Activated CD4-positive, alpha-beta memory T cell treated with anti-CD3 and anti-CD28 coated beads, Interleukin-2, amount 10 ng/mL, durations not matched to agents 7 days and 5 days (primary cell): ENCODE measurements at places on chromosomes 1 and 21. TPM values are rescaled to one million over a fixed set of nuclear protein-coding genes. Genes with fewer than 3 reads are reported as not detected.

The KRTAP7-1 gene
- not detected for total RNA-seq

The TRPM2 gene
- 13.7 TPM for total RNA-seq

The COL11A1 gene
- total RNA-seq: not detected

The HFM1 gene
- total RNA-seq: not detected

DNA sequence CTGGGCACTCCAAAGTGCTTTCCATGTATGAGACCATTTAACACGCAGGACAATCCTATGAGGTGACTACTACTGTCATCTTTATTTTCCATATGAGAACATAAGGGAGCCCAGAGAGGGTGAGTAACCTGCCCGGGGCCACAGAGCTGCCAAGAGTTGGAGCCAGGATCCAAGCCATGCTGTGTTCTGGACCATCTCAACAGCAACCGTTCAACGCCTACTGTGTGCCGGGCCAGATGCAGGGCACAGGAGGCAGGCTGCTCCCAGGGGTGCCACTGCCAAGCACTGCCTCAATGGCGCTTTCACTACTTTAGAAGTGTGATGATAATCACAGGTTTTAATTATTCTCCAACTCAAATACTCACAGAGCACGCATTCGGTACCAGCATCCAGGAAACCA lies 3.8 kb downstream of the ALDH4A1 start:
- no peak overlapping the region for H3K27ac ChIP-seq
- DNase-seq: no peak
- H3K4me1 ChIP-seq: peaks cover 26% of the 10 kb centered on the region
- no peak overlapping the region for H3K4me3 ChIP-seq
- no peaks in the 10 kb centered on the region for H3K36me3 ChIP-seq

GRCh38 chr1:176444286-176444685 lies 18.7 kb upstream of the PAPPA2 start:
- H3K27ac ChIP-seq: no peak overlapping the region
- H3K4me3 ChIP-seq: no peak overlapping the region
- no peak for DNase-seq
- H3K27me3 ChIP-seq: no peaks in the 10 kb centered on the region
- no peaks in the 10 kb centered on the region for H3K36me3 ChIP-seq
- no peaks in the 10 kb centered on the region for H3K4me1 ChIP-seq

DNA sequence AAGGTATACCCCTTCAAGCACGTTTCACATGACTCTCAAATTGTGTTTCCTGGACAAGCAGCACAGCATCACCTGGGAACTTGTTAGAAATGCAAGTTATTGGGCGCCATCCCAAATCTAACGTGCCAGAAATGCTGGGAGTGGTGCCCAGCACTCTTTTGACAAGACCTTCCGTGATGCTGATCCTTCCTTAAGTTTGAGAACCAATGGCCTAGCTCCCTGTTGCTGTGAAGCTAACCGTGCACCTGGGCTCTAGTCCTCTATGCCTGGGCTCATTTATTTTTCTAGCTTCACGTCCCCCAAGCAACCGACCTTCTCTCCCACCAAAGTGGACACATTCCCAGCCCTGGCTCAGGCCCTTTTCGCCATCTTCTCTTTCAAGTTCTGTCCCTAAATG lies 4.3 kb downstream of the BEST4 start:
- H3K36me3 ChIP-seq: peaks cover 38% of the 10 kb centered on the region
- peak overlapping the region; percentile 61 for H3K27ac ChIP-seq
- H3K4me1 ChIP-seq: peaks cover 51% of the 10 kb centered on the region
- peak overlapping the region; percentile 59 for H3K4me3 ChIP-seq

GRCh38 chr1:155093911-155094621 lies 15.4 kb downstream of the EFNA3 start:
- peaks cover 5% of the 10 kb centered on the region for H3K4me1 ChIP-seq
- H3K36me3 ChIP-seq: no peaks in the 10 kb centered on the region
- no peak overlapping the region for H3K4me3 ChIP-seq

GRCh38 chr1:229217716-229218115 lies 53.2 kb upstream of the RAB4A start:
- no peak for DNase-seq
- no peak overlapping the region for H3K4me3 ChIP-seq
- no peaks in the 10 kb centered on the region for H3K36me3 ChIP-seq

GRCh38 chr1:9314111-9314510 lies 21.4 kb downstream of the SPSB1 start:
- H3K4me1 ChIP-seq: peaks cover 50% of the 10 kb centered on the region
- H3K27ac ChIP-seq: peak overlapping the region; percentile 84
- no peak for DNase-seq
- no peak overlapping the region for H3K4me3 ChIP-seq
- peaks cover 4% of the 10 kb centered on the region for H3K36me3 ChIP-seq
- H3K27me3 ChIP-seq: no peaks in the 10 kb centered on the region

GRCh38 chr1:155091071-155092051 lies 12.7 kb downstream of the EFNA3 start:
- peak; percentile 81 for DNase-seq
- H3K27ac ChIP-seq: no peak overlapping the region
- peaks cover 9% of the 10 kb centered on the region for H3K4me1 ChIP-seq
- H3K36me3 ChIP-seq: no peaks in the 10 kb centered on the region
- H3K4me3 ChIP-seq: no peak overlapping the region

- DNase-seq: no peak
- no peak overlapping the region for H3K27ac ChIP-seq
- peaks cover 6% of the 10 kb centered on the region for H3K36me3 ChIP-seq
- H3K4me1 ChIP-seq: peaks cover 4% of the 10 kb centered on the region
- H3K27me3 ChIP-seq: peaks cover 2% of the 10 kb centered on the region
Measured at GRCh38 chr1:101102426-101103156, 77.0 kb upstream of the DPH5 start.

DNA sequence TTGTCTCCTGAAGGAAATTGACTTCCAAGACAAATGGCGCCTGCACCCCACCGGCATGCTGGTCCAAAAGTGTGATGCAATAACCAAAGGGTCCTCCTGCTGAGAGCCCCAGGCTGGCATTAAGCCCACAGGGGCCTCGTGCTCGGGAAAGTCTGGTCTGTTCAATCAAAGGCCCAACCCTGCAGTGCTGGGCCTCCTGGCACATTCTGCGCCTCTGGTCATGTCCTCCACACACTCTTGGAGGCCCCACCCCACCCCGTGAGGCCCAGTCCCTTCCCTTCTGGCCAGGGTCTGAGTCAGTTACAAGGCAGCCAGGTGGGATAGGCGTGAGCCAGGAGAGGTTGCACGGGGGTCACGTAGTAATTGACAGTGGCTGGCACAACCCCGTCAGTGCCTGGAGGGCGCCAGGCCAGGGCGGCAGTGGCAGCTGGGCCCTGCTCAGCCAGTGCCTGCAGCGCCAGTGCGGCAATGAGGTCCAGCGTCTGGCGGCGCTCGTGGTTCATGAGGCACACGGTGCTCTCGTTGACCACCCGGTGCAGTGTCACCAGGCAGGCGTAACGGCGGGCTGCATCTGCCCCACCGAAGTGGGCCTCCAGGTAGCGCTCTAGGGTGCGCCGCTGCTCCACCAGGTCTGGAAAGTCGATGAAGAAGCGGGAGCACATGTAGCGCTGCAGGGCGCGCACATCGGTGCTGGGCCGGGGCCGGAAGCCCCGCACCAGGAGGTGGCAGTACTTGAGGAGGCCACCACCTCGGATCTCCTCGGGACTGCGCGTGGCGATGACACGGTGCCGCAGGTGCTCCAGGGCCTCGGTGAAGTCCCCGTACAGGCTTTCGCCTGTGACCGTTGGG lies 6.8 kb downstream of the TENT5B start:
- H3K4me1 ChIP-seq: peaks cover 3% of the 10 kb centered on the region
- no peak overlapping the region for H3K4me3 ChIP-seq
- no peak for DNase-seq
- no peaks in the 10 kb centered on the region for H3K36me3 ChIP-seq
- H3K27me3 ChIP-seq: peaks cover 13% of the 10 kb centered on the region

DNA sequence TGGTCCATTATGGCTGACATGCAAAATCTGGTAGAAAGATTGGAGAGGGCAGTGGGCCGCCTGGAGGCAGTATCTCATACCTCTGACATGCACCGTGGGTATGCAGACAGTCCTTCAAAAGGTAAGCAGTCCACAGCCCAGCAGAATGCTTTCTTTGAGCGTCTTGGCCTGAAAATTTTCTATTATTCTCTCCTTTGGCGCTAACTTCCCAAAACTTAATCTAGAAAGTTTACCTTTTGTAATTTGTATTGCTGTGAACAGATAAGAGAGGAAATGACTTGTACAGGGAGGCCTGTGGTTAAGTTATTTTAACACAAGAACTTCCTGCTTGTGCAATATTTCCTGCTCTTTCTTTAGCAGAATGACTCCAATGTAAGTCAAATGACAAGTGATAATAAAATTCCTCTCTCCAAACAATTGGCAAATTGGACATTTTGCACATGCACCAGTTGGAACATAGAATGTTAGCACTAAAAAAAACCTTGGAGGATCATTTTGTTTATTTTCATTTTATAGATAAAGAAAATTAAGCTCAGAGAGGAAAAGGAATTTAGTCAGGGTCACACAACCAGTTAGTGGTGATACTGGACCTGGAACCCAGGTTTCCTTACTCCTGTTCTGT lies 18.9 kb downstream of the CAP1 start:
- peaks cover 90% of the 10 kb centered on the region for H3K4me1 ChIP-seq
- no peaks in the 10 kb centered on the region for H3K27me3 ChIP-seq
- peak overlapping the region; percentile 88 for H3K27ac ChIP-seq
- peak; percentile 32 for DNase-seq
- H3K36me3 ChIP-seq: peaks cover 87% of the 10 kb centered on the region
- peak overlapping the region; percentile 45 for H3K4me3 ChIP-seq

GRCh38 chr21:40681164-40681859 lies 165.6 kb downstream of the DSCAM start:
- H3K4me3 ChIP-seq: no peak overlapping the region
- DNase-seq: no peak
- no peaks in the 10 kb centered on the region for H3K27me3 ChIP-seq
- no peaks in the 10 kb centered on the region for H3K4me1 ChIP-seq

- peaks cover 21% of the 10 kb centered on the region for H3K4me1 ChIP-seq
- peaks cover 13% of the 10 kb centered on the region for H3K27me3 ChIP-seq
- no peaks in the 10 kb centered on the region for H3K36me3 ChIP-seq
- no peak for DNase-seq
- no peak overlapping the region for H3K27ac ChIP-seq
- H3K4me3 ChIP-seq: no peak overlapping the region
Measured at GRCh38 chr1:183223467-183223866, 37.4 kb downstream of the LAMC2 start.

DNA sequence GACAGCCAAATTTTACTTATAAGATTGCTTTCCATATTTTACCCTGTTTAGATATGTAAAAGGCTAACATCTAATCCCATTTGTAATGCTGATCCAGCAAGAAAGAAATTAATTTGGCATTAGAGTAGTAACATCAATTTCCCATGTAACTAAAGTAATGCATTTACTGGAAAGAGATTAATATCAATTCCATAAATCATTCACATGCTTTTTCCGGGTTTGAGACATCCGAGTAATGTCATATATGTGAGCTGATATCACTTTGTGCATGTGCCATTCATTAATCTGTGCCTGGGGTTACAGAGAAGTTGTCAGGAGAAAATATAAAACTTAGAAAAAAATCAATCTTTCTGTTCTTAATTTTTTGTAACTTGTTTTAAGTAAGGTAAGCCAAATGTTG lies 206.1 kb downstream of the AGBL4 start:
- DNase-seq: no peak
- no peaks in the 10 kb centered on the region for H3K27me3 ChIP-seq
- no peaks in the 10 kb centered on the region for H3K36me3 ChIP-seq
- no peak overlapping the region for H3K4me3 ChIP-seq

DNA sequence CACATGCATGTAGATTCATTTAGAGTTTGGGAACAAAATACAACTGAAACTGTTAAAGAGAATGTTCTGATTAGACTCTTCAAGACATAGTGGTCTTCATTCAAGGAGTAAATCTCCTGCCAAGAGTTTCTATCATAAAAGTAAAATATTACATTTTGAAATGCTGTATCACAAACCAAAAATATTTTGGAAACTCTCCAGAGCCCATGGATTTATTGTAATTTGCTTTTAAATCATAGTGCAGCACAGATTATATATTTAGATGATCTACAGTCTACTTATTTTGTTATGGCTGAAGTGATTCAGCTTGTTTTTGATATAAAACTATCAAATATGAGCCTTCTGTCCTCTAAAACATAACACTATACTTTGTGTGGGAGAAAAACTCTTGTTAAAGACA lies 105.3 kb downstream of the DISP1 start:
- DNase-seq: no peak
- H3K36me3 ChIP-seq: no peaks in the 10 kb centered on the region
- no peak overlapping the region for H3K27ac ChIP-seq
- H3K4me3 ChIP-seq: no peak overlapping the region

DNA sequence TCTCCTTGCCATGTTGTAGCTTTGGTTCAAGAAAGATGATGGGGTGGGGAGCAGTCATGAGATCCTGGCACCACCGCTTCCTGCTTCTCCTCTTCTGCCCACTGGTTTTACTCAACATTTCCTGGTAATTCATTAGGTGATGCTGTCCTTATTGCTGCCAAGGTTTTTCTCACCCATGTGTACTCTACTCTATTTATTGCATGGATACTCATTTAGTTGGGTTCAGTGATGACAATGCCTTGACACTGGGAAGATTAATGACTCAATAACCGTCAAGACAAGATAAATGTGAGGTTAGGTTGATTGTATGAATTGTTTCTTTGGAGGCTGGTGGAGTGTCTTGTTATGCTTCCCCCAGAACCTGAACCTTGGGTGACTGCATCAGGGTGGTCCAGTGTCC lies 484.2 kb downstream of the SIPA1L2 start:
- no peaks in the 10 kb centered on the region for H3K36me3 ChIP-seq
- DNase-seq: no peak
- H3K27ac ChIP-seq: no peak overlapping the region

DNA sequence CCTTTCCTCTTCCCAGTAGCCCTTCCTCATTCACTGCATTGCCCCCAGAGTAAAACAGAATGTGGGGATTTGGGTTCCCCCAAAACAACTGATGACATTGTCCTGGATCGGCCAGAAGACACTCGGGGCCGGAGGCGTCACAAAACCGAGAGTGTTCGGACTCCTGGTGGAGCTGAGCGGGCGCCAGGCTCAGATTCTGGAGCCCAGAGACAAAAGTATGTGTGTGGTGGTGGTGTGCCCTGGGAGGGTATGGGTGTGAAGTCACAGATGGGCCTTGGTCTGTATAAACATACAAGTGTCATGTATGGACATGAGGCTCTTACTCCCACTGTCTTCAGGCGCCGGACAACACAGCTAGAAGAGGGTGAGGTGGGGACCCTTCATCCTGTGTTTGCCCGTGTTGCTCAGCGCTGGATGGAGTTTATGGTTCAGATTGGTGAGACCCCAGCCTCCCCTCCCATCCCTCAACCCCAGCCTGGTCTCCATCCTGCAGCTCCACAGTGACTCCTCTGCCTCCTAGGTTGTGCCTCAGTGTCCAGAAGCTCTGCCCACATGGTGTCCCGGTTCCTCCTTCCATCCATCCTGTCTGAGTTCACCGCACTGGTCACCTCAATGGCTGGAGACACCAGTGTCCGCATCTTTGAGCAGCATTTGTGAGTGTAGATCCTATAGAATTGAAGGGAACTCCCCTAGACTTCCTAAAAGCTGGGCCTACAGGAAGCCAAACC lies 12.4 kb downstream of the HYI start:
- H3K36me3 ChIP-seq: peaks cover 41% of the 10 kb centered on the region
- H3K27me3 ChIP-seq: no peaks in the 10 kb centered on the region
- no peak for DNase-seq
- H3K4me1 ChIP-seq: no peaks in the 10 kb centered on the region
- no peak overlapping the region for H3K27ac ChIP-seq

GRCh38 chr21:38929142-38929541 lies 123.4 kb downstream of the ETS2 start:
- H3K27ac ChIP-seq: no peak overlapping the region
- H3K27me3 ChIP-seq: peaks cover 3% of the 10 kb centered on the region
- peaks cover 2% of the 10 kb centered on the region for H3K4me1 ChIP-seq
- no peaks in the 10 kb centered on the region for H3K36me3 ChIP-seq
